ENCODE measurements at places on chromosomes 6 and 20.

- no peak for DNase-seq
Observed at GRCh38 chr6:158764183-158764849, 54.9 kb downstream of the EZR start.

- no peak for DNase-seq
Observed at GRCh38 chr6:113120224-113120581, 736.9 kb upstream of the MARCKS start.

DNA sequence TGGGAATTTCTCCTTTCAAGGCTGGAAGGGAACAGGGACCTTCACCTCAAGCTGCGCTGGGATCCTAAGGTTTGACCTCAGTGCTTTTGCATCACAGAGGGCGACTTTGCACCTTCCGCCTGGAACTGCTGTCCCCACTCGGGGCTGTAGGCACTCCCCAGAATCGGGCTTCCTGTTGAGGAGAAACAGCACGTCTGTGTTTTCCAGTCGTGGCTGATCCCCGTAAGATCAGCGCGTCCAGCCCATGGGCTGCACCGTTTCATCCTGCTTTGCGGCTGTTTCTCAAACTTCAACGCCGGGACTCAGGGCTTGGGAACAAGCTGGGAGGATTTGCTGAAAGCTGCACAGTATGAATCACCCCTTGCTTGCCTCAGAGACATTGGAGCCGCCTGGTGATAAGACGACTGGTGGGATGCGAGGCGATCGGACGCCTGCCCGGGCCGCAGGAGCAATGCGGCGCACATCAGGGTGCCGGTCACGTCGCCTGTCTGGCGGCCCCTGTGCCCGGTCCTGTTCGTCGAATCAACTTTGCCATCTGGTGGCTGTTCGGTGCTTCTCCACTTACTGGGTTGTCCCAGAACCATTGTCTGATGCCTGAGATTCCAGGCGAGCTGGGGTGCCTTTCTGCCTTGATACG, 53.6 kb upstream of the FRMD1 start:
- DNase-seq, result no peak

DNA sequence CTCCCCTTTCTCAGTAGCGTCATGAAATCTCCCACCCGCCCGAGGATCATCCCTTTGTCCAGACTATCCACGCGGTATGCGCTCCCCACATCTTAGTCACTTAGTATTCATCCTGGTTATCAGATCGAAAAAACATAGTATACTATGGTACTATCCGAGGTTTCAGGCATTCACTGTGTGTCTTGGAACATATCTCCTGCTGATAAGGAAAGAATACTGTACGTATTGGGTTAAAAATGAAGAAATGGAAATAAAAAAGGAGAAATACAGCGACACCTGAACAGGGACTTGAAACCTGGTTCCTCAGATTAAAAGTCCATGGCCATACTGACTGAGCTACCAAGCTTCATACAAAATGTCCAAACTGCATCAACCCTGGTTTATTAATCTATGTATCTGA, 14.0 kb downstream of the HMGN4 start:
- no peak for DNase-seq
